ENCODE measurements at places on chromosomes 2 and 18.

DNA sequence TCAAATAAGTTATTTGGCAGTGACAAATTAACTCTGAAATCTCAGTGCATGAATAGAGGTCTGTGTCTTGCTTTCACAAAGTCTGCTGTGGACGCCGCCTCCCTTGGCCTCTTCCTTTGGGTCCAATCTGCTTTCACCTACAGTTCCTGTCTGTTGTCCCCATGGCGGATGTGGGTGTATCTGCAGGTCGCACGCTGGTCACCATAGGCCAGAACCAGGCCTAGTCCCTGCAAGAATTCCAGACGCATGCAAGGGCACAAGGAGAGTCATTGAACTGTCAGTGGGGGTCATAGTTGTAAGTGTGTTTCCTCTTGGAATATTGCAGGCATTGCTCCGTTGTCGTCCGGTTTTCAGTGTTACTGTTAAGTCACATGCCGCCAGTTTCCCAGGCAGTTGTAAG is 7.4 kb downstream of the SOCS6 start:
- no peak for DNase-seq

GRCh38 chr2:20208476-20208859 is 16.5 kb downstream of the SDC1 start:
- DNase-seq: no peak

DNA sequence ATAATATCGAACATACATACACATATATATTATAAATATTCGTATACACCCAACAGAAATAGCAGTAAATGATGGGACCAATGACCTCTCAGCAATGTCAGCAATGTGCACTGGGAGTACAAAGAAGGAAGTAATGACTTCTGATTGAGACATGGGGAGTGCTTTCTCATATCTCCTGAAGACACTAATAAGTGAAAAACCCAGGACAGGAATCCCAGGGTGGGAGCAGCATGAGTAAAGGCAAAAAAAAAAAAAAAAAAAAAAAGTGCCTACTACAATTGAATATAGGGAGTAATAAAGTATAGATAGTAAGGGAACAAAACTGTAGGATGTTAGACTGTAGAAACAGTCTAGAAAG is 491.3 kb downstream of the IRS1 start:
- DNase-seq: no peak

- DNase-seq: no peak
Measured at GRCh38 chr2:239055756-239056493, 208.0 kb downstream of the TWIST2 start.

DNA sequence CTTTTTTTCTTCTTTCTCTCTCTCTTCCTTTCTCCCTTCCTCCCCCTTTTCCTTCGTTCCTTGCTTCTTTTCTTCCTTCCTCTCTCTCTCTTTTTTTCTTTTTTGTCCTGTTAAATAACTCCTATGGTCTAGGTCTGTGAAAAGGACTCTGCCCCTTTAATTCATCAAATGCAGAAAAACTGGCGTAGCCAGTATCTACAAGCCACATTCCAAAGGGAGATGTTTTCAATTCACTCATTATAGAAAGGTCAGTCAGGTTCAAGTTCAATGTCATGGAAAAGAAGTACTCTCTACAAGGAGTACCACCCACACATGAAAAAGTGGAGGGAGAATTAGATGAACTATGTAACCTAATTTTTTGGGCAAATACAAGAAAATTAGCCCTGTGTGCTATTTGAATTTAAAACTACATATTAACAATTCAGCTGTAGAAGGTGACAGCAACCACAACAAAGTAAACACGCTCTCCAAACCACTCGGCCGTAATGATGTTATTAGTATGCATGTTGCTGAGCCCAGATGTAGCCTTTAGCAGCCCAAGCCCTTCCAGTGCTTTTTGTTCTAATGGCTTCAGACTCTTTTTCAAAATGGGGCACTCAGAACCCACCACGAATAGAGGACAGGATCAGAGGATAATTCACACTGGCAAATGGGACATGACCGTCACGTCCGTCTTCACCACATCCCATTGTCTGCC is 735.4 kb upstream of the FANCL start:
- no peak for DNase-seq

DNA sequence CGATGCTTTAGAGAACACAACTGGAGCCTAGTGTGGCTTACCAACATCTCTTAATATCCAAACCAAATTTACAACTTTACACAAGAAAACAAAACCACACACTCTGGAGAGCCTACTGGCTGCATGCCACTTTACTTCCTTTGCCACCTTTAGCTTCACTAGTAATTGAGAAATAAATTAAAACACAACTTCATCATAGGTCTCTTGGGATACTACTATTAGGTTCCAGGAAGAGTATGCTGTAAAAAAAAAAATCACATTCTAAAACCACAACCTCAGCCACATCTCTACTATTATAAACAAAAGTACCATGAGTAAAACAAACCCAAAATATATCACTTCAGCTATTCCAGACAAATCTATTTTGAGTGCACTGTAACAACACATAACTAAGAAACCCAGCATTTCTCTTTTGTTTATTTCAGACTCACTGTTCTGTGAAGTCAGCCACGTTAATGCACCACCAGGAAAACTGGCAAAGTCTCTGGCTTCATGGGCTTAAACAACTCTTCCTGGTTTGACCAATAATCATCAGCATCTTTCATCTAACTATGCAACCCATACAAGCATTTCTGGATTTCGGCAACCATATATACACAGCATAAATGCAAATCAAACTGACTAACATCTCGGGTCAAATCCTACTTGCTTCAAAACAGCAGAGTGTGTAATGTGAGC is 59.1 kb downstream of the REV1 start:
- no peak for DNase-seq

DNA sequence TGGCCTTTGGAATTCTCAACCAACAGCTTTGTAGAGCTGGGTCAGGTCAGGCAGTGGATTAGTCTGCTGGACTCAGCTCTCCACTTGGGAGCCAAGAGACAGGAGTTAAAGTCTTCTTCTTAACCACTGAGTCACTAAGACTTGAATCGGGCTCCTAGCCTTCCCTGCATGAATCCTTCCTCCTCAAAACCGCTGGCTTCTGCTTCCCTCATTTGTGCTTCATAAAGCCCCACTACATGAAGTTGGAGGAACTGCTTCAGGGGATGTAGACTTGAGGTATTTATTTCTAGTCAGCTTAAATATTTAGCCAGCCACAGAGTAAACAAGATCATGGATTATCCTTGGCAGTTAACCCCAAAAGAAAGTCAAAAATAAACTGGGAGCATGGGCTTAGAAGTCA is 536.3 kb upstream of the TNP1 start:
- DNase-seq: no peak

DNA sequence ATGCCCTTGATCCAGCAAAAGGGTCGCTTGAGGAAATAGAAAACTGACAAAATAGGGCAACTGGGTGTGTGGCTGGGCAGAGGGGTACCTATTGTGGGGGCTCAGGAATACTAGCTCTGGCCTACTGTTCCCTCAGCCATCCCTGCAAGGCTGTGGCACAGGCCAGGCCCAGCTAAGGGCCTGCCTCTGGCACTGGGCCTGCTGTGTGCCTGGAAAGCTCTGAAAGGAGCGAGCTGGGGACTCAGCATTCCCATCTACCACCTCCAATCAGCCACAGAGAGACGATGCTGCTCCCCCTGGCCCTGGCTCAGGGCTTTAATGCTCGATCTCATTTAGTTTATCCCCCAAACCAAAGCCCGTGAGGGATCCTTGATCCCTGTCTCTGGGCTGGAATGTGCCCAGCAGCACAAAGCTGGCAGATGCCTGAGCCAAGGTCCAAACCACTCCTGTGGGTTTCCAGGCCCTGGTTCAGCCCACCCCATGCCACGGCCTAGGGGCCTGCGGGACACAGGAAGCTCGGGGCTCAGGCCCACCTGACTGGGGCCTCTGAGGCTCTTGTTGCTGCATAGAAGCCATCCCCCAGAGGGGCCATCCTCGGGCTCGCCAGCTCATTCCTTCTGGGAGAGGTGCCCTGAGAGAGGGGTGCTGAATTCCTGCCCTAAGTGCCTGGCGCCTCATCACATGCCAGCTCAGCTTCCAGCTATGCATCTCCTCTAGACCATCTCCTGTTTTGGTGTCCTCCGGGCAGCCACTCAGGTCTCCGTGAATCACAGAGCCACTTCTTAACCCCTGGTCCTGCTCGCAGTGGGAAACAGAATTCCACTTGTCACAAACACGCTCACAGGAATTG is 43.0 kb upstream of the KCNF1 start:
- no peak for DNase-seq

Measured in NCI-H1092 (cell line).